ENCODE measurements at places on chromosomes 3 and 15. TPM values are rescaled to one million over a fixed set of nuclear protein-coding genes. Genes with fewer than 3 reads are reported as not detected.
A peak's percentile ranks its signal among the peaks of the same experiment; 100 is the strongest.

Gene ANKRD34C
- total RNA-seq: not detected

Gene CLPX
- 36.0 TPM for total RNA-seq

Gene IP6K2
- total RNA-seq: 53.3 TPM

Gene CHST2
- 4.0 TPM for total RNA-seq

Gene STAC
- not detected for total RNA-seq

Gene PCOLCE2
- 1.1 TPM for total RNA-seq

Gene DNAJA4
- total RNA-seq: 0.14 TPM

- H3K4me1 ChIP-seq: 0 out of 2 replicates have a peak, but pooled peaks cover 6% of the 10 kb centered on the region
- H3K27me3 ChIP-seq: no peaks in the 10 kb centered on the region
- H3K36me3 ChIP-seq: peaks cover 5% of the 10 kb centered on the region
- H3K27ac ChIP-seq: no peak overlapping the region
- no peak overlapping the region for H3K4me3 ChIP-seq
Measured at GRCh38 chr3:112020674-112021085, 13.9 kb upstream of the TMPRSS7 start.

DNA sequence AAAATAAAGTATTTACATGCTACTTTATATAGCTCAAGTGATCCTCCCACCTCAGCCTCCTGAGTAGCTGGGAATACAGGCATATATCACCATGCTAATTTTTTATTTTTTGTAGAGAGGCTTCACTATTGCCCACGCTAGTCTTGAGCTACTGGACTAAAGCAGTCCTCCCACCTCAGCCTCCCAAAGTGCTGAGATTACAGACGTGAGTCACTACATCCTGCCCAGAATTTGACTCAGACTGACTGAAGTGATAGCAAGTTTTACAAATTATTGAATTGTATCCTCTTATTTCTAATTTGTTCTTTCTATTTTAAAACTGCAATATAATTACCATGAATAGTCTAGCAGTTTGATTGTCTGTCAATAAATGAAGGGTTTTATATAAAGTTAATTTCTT lies 210.3 kb upstream of the CGNL1 start:
- H3K4me3 ChIP-seq: no peak overlapping the region
- H3K36me3 ChIP-seq: peaks cover 25% of the 10 kb centered on the region

DNA sequence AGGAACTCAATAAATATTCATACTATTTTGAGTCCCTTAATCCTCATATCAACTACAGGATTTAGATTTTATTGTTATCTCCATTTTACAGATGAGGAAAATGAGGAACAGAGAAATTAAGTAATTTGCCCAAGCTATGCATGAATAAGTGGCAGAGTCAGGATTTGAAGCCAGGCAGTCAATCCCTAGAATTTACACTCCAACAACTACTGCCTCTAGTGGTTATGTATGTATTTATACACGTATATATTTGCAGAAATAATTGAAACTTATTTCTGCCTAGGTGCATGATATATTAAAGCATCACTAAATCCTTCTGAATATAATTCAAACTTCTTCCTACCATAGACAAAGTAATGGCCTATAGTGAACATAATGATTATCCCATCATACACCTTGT lies 137.4 kb downstream of the SERPINI1 start:
- no peaks in the 10 kb centered on the region for H3K36me3 ChIP-seq
- no peak overlapping the region for H3K27ac ChIP-seq
- H3K4me1 ChIP-seq: peaks cover 12% of the 10 kb centered on the region
- H3K27me3 ChIP-seq: no peaks in the 10 kb centered on the region
- no peak for DNase-seq
- no peak overlapping the region for H3K4me3 ChIP-seq

DNA sequence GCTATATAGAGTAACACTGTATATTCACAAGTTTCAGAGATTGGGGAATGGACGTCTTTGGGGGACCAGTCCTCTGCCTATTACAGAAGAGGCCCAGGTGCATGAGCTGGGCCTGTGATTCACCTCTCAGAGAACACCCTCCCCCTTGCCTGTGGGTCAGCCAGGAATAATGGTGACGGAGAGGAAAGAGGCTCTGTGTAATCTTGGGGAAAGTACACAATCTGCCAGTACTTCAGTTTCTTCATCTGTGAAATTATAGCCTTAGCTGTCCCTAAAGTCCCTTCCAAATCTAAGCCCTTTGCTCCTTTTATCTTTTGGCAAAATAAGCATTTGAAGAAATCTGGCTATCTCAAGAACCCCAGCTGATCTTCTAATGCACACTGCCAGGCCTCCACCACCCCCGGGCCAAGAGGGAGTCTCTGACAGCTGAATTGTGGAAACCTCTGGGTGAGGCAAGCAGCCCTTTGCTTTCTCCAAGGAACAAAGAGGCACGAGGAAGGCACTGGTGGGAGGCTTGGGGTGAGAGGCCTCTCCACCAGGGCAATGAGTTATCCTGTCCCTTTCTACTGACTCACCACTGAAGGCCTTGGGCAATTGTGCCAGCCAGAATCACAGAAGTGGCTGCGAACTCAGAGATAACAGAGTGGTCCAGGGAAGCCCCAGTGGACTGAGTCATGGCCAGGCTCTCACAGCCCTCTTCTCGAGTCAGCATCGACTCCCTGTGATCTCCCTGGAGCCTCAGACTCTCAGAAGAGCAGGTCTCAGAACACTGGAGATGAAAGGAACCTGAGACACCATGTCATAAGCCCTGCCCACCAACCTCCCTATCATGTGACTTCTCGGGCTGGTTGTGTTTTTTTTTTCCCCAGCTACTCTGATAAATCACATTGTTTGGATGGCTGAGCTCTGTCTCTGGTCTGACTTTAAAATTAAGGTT lies 31.8 kb downstream of the CCNL1 start:
- DNase-seq: peak; percentile 84
- H3K36me3 ChIP-seq: no peaks in the 10 kb centered on the region
- H3K4me3 ChIP-seq: peak overlapping the region; percentile 29
- no peaks in the 10 kb centered on the region for H3K27me3 ChIP-seq
- H3K27ac ChIP-seq: peak overlapping the region; percentile 94
- H3K4me1 ChIP-seq: peaks cover 95% of the 10 kb centered on the region

- H3K27ac ChIP-seq: peak overlapping the region; percentile 96
- peaks cover 63% of the 10 kb centered on the region for H3K4me1 ChIP-seq
- no peak overlapping the region for H3K4me3 ChIP-seq
- no peaks in the 10 kb centered on the region for H3K27me3 ChIP-seq
Measured at GRCh38 chr3:71110385-71111222, 472.9 kb downstream of the FOXP1 start.

- H3K27ac ChIP-seq: no peak overlapping the region
- no peak for DNase-seq
- no peaks in the 10 kb centered on the region for H3K27me3 ChIP-seq
- H3K4me1 ChIP-seq: peaks cover 44% of the 10 kb centered on the region
Measured at GRCh38 chr3:21017115-21017852, 733.7 kb downstream of the ZNF385D start.

- H3K36me3 ChIP-seq: peaks cover 19% of the 10 kb centered on the region
- no peaks in the 10 kb centered on the region for H3K27me3 ChIP-seq
- peaks cover 62% of the 10 kb centered on the region for H3K4me1 ChIP-seq
- DNase-seq: peak; percentile 90
- H3K4me3 ChIP-seq: peak overlapping the region; percentile 56
Measured at GRCh38 chr15:50166216-50166615, 15.8 kb upstream of the SLC27A2 start.

DNA sequence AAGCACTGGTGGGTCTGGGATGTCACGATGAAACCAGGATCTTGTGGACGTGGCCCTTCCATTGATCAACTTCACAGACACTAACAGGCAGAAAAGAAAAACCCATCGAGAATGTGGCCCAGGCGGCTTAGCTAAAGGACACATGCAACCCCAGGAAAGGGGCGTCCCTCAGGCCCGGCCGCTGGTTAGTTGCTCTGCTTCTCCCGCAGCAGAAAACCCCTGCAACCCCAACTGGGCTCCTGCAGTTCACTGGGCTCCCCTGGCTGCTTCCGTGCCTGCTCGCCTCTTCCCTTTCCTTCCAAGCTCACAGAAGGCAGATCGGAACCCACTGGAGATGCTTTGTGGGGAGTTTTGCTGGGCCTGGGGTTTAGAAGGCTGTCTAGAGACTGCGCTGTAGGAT lies 1.1 kb downstream of the GASK1A start:
- H3K36me3 ChIP-seq: peaks cover 5% of the 10 kb centered on the region
- no peak overlapping the region for H3K27ac ChIP-seq

DNA sequence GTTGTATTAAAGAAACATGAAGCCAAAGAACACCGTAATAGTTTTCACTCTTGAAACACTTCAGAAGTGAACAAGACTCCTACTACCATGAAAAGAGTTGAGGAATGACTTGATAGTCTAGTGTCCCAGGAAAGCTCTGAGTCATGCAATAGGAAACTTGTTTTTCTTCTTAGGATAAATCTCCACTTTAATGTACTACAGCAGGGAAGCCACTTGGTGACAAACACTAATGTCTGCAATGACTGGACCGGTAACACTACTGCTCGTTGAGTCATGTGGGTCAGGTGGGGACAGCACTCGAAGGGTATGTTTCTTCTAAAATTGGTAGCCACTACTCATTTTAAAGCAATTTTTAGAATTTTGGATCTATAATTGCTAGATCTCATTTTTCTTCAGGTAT lies 291.7 kb upstream of the CNTN3 start:
- no peaks in the 10 kb centered on the region for H3K27me3 ChIP-seq
- H3K36me3 ChIP-seq: no peaks in the 10 kb centered on the region
- H3K4me3 ChIP-seq: no peak overlapping the region
- no peak overlapping the region for H3K27ac ChIP-seq
- no peaks in the 10 kb centered on the region for H3K4me1 ChIP-seq

GRCh38 chr3:14007006-14007405 lies 117.7 kb downstream of the CHCHD4 start:
- DNase-seq: no peak
- peaks cover 2% of the 10 kb centered on the region for H3K27me3 ChIP-seq
- no peaks in the 10 kb centered on the region for H3K36me3 ChIP-seq
- no peak overlapping the region for H3K4me3 ChIP-seq
- H3K27ac ChIP-seq: no peak overlapping the region
